Mucosa of gallbladder (tissue), 1 donor: ENCODE measurements at places on chromosomes 12 and 14.

DNA sequence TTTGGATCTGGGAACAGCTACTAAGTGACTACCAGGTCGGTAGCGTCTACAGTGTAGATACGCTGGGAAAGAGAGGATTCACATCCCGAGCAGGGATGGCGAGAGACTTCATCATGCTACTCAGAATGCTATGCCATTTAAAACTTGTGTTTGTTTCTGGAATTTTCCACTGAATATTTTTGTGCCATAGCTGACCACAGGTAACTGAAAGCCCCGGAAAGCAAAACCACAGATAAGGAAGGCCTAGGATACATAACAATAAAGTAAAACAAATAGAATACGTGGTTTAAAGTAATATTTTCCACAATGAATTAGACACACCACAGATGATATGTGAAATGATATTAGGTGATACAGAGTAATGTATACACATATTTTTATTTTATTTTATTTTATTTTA, 7.9 kb upstream of the HCAR1 start:
- DNase-seq: no peak

DNA sequence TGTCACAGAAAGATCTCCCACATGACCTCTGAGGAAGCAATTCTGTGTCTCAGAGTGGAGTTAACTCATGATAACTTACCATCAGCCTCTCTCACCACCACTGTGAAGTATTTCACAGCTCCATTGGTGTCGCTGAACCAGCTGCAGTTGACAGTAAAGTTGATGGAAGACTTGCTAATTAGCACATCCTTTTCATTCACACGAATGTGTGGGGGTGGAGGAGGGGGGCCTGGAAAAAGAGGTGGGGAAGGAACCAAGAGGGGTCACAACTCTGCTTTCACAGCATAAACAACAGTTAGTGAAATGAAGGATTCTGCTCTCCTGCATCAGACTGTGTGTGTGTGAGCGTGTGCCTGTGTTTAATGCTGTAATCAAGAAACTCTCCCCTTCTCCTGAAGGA, 82.1 kb downstream of the PTPRB start:
- DNase-seq: no peak

GRCh38 chr12:130337488-130338303, at the start of gene PIWIL1:
PIWIL1 (plus strand) TSS chr12:130337887; CDS start chr12:130342592, 4,705 bp downstream.
- no peak for DNase-seq

DNA sequence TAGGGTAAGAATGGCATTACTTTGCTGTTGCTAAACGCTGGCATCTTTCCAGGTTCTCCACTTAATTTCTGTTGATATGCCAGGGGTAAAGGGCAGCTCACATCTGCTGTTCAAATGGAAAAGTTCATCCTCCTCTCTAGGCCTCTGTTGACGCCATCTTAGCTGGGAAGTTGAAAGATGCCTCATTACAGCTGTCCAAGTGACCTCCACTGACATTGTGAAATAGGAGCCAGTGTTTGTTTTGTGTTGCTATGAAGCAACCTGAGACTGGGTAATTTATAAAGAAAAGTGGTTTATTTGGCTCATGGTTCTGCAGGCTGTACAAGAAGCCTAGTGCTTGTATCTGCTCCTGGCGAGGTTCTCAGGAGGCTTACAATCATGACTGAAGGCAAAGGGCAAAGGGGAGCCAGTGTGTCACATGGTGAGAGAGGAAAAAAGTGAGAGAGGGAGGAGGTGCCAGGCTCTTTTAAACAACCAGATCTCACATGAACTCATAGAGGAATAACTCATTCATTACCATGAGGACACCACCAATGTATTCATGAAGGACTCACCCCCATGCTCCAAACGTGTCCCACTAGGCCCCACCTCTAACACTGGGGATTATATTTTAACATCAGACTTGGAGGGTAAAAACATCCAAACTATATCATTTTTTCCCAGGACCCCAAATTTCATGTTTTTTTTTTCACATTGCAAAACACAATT, 3.2 kb upstream of the ADAM21 start:
- no peak for DNase-seq

- DNase-seq: no peak
These were observed 86.4 kb downstream of the DACT1 start for GRCh38 chr14:58724206-58724605.

DNA sequence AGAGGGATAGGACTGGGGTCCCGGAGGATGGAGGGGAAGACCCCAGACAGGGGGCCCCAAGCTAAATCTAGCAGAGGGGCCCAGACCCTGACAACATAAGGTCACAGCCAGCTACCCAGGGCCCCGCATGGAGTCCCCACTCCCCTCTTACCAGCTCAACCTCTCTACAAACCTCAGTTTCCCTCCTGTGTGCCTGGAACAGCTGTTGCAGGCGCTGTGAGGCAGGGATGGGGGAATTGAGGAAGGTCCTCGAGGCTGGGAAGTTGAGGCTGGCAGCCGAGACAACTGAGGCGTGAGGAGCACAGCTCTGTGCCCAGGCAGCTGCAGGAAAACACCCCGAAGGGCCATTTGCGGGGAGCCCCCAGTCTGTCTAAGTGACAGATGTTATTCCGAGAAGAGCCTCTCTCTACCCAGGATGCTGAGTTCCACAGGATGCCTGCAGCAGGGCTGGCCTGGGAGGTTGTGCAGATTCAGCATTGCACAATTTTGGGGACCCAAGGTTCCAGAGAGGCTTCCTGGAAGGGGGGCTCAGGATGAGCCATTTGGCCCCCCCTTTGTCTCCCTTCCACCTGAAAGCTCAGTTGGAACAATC, 42.7 kb upstream of the NCOR2 start:
- no peak for DNase-seq

- DNase-seq: no peak
These were observed 8.5 kb upstream of the BICD1 start for GRCh38 chr12:32098112-32098511.

DNA sequence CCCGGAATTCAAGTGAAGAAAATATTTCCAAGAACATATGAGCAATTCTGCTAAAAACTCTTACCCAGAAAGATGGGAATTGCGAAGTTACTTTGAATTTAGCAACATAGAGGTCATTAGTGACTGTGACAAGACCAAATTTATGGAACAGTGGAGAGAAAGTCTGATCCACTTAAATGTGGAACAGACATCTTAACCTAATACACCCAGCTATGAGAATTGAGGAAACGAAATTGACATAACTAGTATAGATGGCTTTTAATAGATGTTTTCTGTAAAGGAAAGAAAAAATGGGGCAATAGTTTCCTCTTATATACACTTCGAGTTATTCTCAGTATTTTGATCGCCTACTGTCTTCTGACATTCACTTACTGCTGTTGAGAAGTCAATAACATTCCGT, 4.6 kb downstream of the OVCH1 start:
- DNase-seq: no peak

DNA sequence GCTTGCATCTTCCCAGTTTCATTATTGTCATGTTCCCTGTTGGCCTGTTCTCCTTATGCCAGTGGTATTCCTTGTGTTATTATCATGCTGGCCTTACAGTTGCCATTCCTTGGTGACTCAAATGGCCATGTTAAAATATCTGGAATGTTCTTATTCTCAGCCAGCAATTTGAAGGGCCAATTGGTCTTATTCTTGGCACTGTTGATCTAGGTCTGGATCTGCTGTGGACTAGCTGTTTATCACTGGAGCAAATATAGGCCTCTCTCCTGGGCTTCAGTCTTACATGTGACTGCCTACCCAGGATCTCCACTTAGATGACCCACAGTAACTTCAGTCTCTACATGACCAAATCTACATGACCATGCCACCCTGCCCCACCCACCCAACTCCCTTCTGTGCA, 5.4 kb downstream of the CIPC start:
- DNase-seq: no peak

DNA sequence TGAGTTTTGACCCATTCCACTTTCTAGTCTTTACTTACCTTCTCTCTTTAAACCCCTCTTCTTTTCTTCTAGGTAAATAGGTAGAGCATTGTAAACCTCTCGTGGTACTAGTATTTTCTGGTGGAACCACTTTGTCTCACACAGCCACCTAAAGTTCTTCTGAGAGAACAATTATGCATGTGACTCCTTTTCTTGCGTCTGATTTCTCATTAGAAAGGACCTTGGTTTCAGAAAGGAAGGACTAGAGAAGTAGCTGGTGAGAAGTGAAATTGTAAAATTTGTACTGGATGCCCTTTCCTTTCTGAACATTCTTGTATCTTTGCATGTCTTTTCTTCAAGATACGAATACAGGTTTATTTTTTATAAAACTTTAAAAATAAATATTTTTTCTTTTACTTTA, 99.0 kb downstream of the NUBPL start:
- no peak for DNase-seq

DNA sequence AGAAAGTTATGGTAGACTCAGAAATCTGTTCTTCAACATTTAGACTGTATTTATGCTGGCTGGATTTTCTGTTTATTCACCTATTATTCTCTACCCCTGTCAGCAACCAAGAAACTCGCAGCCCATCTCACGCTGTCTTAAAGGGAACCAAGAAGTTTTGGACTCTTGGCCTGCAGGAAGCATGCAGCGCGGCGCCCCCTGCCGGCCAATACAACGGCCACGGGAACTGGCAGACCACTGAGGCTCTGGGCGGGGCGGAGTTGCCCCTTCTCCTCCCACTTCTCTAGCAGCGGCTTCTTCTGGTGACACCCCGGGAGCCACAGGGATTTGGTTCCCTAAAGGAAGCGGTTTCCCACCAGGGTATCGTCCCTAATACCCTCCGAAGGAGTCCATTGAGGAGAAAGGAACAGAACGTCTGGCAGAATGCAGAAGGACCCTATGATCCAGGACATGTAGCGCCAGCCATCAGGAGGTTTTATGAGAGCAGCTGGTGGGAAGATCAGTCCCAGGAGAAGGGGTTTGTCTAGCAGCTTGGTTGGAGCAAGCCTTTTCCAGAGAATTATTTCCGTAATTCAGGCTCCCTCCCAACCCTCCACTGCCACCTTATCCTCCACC, 21.0 kb upstream of the RNASE2 start:
- DNase-seq: no peak

GRCh38 chr12:124734224-124734788, 129.4 kb downstream of the SCARB1 start:
- peak; percentile 52 for DNase-seq

GRCh38 chr12:128425666-128426331, 158.8 kb downstream of the TMEM132C start:
- no peak for DNase-seq

DNA sequence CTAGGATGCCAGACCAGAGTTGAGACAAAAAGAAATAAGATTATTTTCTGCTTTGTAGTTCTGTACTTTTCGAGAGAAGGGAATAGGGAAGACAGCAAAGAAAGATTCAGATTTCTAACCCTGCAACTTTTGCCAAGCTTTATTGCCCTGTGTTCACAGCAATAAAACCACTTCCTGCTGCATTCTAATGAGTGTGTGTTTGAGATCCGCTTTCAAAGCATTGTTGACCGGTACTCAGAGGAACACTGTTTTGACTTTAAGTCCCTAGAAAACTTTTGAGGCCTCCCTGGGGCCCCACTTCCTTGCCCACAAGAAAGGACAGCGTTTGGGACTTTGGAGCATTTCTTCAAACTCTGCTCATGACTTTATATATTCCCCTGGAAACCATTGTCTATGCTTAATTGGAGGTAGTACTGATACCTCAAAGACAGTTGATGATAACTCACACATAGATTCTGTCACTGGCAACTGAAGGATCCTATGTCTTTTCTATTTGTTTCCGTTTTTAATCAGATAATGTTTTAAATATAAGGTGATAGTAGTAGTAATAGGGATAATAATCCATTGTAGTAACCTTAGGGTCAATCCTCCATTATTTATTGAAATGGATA, 1.3 kb downstream of the RNASE6 start:
- no peak for DNase-seq

DNA sequence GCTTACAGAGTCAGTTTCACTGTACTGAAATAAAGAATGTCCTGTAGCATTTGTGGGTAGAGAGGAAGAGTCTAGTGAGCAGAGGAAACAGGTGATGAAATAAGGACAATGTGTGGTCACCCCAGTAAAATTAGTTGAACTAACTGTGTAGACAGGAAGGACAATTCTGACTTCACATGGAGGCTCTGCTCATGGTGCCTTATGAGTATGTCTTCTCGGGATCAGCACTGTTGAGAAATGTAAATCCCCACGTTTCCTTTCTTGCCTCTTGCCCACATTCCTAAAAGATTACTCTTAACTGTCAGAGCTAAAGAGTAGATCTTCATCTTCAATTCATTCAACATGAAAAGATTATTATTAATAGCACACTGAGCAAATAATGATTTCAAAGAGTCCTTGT, 113.2 kb upstream of the FLRT2 start:
- DNase-seq: no peak

- DNase-seq: no peak
These were observed 43.9 kb downstream of the BHLHE41 start for GRCh38 chr12:26080911-26081310.

- DNase-seq: no peak
These were observed 7.4 kb downstream of the PRIMA1 start for GRCh38 chr14:93780813-93781400.
